ENCODE measurements at places on chromosomes 1 and 21. TPM values are rescaled to one million over a fixed set of nuclear protein-coding genes. Genes with fewer than 3 reads are reported as not detected.

KIAA1614 gene
- 9.1 TPM for total RNA-seq

TMEM200B gene
- total RNA-seq, result 1.6 TPM

HJV gene
- 90.3 TPM for total RNA-seq

TCHHL1 gene
- not detected for total RNA-seq

DNA sequence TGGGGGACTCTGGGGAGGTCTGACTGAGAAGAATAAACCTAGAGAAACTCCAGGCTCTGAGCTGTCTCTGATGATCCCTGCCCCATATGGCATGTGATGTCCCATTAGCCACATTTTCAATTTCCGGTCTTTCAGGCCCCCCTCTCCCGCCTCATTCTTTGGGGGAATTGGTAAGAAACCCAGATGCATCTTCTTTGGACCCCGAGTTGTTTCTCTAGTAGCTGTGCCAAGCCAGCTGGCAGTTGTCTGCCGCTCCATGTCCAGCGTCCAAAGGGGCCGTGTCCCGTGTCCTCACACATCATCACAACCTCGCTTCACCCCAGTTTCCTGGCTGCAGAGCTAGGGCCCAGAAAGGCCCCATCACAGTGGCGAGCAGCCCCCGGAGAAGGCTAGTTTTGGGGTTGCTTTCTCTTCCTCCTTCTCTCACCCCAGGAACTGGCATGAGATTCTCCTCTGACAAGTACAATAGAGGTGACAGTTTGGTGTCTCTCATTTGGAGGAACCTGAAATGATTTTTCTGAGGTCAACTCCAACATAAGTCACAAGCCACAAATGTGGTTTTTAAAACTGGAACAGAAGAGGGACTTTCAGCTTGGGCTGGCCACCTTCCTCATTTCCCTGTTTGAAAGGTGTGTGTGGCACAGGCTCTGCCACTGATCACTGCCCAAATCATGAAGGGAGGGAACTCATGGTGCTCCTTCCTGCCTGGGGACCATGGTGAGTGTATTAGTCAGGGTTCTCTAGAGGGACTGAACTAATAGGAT, 6.4 kb upstream of the GPR157 start:
- no peak for DNase-seq

DNA sequence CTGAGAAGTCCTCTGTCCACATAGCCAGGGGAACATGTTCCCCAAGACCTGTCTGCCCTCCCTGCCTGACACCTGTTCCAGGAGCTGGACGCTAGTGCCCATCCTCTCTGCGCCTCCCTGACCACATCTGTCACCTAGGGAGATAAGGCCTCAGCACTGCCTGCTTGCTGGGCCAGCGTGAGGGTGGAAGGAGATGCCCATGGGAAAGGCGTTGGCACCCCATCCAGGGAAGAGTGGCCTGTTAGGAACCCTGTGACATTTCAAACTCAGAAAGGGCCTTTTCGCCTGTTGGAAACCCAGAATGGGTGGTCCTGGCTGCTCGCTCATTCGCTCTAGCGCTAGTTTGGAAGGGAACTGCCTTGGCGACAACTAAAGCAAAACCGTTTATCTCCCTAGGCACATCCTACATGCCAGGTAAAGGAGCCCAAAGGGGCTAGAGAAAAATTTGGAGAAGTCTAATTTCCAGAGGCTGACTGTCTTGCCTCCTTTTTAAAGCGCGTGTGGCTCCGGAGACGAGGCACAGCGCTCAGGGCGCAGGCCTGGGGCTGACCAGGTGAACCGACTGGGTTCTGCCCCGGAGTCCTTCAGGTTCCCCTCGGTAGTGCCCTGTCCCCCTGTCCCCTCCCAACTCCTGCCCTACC, 410 bp downstream of the ACTA1 start:
- DNase-seq, result no peak

DNA sequence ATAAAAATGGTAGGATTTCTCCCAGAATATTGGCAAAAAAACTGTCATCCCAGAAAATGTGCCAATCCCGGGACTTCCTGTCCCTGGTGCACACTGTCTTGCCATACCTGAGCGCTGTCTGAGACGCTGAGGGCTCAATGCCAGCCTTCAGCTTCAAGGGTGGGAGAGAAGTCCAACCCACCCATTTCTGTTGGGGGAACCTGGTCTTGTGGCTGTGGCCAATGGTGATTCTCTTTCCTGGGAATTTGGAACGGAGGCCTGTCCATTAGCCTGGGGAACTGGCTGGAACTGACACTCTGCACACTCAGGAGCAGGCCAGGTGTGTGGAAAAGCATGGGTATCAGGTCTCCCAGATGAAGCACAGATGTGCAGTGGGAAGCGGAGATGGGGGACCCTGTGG, 6.7 kb downstream of the MTHFR start:
- no peak for DNase-seq

- DNase-seq, result no peak
Observed at GRCh38 chr1:178819123-178819522, 51.8 kb downstream of the ANGPTL1 start.

DNA sequence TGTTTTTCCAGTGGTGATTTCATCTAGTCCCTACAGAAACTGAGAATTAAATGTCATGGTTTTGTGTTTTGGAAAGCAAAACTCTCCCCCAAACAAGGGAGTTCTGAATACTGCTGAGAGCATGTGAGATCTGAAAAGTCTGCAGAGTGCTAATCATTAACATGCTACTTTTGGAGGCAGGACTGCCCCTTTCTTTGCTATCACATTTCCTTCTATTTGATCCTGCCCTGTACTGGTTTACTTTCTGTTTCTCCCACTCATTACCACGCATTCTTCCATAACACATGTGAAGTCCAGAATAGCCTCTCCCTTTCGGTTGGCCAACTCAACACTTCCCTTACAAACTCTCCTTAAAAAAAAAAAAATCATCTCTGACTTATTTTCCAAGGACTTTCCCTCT, 63.6 kb downstream of the GADD45A start:
- DNase-seq, result no peak

DNA sequence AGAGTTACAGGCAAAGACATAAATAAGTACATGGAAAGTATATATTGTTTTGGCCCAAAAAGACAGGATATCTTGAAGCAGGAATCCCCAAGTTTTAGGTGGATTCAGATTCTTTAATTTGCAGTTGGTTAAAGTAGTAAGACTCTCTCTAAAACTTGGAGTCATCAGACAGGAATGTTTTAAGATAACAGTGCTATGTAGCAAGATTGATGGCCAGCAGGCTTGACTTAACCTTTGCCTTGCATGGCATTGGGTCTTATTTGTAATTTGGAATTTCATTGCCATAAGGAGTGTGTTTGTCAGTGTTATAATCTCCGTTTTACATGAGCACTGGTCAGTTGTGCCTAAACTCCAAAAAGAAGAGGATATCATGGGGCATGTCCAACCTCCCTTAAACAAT, 727.6 kb upstream of the CHRM3 start:
- no peak for DNase-seq

- no peak for DNase-seq
Observed at GRCh38 chr1:59404796-59405195, 107.9 kb downstream of the FGGY start.

All from left ventricle myocardium inferior (tissue), 1 donor.